CD4-positive, alpha-beta T cell treated with Interferon alpha-2 for 1 hour (primary cell): ENCODE measurements at places on chromosomes 5 and 9.

DNA sequence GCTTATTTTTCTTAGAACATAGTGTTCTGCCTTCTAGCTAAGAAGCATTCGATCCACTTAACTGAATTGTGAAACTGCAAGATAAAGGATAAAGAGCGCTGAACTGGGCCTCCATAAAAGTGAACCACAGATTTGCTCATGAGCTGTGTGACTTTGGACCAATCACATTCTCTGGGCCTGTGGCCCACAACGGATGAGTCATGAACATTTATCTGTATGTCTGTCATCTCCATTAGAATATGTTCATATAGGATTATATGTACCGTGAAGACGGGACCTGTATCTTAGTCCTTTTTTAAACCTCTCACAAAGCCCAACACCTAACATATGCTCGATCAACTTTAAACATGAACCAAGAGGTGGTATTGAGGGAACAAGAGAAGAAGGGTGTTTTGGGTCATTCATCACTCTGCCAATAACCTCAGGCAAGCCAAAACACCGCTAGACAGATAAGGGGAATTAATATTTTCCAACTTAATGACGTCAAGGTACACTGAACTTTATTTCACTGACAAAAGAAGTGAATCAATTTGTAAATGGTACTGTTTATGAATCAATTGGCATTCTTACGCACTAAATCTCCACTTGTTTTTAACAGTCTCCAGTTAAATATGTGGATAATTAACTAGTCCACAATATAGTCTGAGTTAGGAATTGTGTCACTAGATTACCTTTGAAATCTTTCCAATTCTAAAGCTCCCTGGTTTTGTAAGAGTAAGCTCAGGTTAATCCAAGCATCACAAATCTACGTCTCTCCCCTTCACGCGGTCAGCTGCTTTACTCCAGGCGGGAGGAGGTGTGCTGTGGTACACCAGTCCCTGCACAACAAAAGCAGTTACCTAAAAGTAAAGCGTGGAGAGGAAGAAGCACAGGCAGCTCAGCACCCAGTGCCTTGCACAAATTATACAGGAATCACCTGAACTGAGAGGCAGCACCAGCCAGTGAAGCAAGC is 1.6 kb downstream of the TMEM245 start:
- peak; percentile 63 for DNase-seq

- no peak for DNase-seq
Observed at GRCh38 chr5:117318528-117318927, 743.9 kb upstream of the SEMA6A start.

DNA sequence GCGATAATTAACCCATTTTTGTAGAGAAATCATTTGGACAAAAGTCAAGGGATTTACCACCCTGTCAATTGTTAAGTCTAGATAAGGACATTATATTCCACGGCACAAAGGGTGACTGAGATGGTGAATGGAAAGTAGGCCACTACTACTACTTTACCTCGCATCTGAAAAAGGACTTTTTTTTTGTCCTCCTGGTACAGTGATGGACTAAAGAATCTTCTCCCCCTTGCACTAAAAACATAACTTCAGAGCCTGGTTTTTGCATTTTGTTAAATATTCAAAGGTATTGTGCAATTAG is 147.5 kb downstream of the EBF1 start:
- DNase-seq = no peak

- DNase-seq = no peak
Observed at GRCh38 chr9:34398875-34399274, 22.2 kb upstream of the MYORG start.

DNA sequence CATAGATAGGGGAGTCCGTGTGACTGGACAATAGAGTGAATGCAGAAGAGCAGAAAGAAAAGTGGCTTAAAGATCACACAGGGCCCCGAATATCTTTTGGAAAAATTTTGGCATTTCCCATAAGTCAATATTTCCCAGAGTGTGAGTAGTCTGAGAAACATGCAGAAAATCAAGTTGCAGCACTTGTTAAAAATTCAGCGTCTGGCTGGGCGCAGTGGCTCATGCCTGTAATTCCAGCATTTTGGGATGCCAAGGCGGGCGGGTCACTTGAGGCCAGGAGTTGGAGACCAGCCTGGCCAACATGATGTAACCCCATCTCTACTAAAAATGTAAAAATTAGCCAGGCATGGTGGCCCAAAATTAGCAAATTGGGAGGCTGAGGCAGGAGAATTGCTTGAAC is 227.0 kb downstream of the DRD1 start:
- DNase-seq = no peak

DNA sequence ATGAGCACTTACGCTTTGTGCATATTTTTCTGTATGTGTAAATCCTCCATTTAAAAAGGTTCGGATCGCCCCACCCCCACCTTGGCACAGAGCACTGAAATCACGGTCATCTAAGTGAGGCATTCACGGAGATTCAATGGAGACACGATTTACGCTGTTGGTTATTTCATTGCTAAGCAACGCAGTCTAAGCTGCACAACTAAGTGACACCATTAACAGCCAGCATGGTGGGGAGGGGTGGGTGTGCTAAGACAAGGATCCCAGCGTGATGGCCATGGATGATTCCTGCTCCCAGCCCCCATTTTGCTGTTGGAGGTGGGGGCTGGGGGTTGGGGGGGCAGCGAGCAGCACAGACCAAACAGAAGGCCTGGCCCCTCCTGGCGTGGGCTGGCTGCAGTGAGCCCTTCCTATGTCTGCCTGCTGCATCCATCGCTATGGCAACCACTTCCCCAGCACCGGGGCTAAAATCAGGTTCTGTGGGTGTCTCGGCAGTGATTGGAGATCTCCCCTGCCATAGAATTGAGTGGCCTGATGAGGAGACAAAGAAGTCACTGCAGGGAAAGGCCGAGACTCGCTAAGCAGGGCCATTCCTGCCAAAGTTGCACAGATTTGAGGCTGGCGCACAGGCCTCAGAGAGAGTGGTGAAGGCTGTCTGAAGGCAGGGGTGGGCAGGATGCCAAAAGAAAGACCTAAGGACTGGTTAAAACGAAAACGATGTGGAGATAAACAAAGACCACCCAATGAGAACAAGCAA is 14.3 kb upstream of the MARCHF6 start:
- no peak for DNase-seq

GRCh38 chr5:6831678-6832671 is 118.7 kb downstream of the TENT4A start:
- no peak for DNase-seq

DNA sequence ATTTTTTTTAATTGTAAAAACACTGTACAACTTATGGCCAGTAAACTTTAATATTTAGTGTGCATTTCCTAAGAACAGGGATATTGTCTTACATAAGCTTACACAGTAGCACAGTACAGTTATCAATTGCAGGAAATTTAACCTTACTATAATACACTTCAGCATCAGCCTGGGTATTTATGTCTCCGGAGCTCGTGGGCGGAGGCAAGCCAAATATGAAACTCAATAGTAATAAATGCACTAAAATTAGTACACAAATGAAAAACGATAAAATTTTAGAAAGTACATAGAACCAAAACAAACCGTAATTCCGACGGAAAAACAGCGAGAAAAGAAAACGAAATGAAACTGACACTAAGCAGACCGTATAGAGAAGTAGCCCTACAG is 91.2 kb downstream of the ANXA2R start:
- no peak for DNase-seq

DNA sequence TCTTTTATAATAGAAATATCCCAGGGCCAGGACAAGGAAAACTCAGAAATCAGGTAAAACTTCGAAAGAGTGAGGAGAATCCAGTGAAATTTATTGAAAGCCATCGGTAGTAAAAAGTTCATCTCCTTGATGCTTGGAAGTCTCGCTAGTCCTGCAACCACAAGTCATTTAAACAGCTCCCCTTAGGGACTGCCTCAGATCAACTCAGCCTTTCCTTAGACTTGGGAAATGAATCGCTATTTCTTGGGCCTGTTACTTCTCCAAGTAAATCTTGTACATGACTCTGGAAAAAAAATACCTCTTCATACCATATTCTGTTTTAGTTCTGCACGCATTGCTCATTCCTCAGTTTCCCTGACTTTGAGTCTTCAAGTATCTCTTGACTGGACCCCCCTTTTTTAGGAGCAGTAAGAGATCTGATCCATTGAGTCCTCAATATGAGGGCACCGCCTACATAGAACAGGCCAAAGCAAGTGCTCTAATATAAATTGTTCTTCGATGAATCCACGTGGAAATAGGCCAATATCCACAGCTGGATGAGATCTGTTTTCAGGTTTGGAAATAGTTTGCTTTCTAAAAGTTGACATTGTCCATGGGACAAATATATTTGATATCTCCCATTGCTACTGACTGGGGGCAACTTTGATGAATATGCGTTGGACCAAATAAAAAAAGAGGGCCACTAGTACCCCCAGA is 114.2 kb downstream of the PRDM6 start:
- no peak for DNase-seq

DNA sequence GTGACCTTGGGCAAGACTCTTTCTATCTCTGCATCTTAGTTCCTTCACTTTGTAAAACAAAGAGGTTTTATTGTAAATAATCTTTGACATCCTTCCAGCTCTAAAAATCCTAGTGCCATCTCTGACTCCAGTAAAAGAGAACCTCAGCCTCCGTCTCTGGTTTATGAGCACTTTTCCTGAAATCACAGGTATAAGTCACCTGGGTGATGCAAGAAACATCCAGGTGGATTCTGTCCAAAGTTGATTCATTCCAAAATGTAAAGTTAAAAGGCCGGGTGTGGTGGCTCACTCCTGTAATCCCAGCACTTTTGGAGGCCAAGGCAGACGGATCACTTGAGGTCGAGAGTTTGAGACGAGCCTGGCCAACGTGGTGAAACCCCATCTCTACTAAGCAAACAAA is 21.1 kb upstream of the UBAP2 start:
- DNase-seq = no peak

DNA sequence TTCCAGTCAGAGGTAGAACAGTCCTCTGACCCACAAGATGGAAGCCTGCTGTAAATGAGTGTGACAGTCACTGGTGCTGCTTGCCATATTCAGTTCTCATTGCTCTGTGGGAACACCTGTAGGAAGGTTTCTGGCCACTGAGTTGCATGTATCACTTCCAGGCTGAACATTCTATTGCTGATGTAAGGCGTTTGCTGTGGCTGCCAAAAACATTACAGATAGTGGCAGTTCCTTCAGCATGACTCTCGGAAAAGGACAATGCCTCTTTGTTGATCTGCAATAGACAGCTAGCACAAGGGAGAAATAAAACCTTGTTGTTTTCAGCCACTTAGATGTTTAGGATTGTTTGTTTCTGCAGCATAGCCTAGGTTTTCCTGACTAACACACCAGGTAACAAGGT is 217.2 kb downstream of the AGTPBP1 start:
- no peak for DNase-seq

DNA sequence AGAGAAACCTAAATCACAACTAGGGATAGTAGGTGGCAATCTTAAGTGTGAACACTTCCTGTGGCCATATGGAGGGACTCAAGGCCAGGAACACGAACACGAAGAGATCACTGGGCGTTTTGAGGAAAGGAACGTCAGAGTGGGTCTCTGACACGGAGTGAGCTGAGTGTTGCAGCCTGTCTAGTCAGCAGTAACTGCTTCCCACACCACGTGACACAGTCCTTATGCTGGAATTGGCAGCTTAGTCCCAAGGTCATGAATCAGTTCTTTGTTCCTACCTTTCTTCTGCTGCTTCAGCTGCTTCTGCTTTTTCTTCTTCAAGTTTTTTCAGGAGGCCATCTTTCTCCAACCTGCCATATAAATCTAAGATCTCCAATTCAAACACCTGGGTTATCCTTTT is 18.2 kb downstream of the SPACA9 start:
- no peak for DNase-seq

DNA sequence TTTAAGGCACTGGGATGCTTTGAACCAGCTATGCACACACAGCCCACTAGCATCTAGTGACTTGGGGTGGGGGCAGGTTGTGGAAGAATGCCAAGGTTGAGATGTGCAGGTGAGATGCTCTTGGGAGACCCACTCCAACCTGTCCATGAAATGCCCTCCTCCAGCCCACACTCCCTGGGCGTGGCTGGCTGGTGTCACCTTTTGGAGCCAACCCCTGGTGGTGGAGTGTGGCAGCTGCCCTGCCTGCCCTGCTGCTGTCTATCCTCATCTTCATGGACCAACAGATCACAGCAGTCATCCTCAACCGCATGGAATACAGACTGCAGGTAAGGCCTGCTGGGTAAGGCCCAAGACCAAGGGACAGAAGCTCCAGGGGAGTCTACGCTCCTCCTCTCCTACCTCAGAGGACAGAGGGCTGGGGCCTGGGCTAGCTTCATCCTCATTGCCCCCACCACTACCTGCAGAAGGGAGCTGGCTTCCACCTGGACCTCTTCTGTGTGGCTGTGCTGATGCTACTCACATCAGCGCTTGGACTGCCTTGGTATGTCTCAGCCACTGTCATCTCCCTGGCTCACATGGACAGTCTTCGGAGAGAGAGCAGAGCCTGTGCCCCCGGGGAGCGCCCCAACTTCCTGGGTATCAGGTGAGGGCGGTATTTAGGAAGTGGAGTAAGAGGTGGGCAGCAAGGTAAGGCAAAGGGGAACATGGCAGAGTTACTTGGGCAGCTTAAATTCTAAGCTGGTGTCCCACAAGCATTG is 7.4 kb downstream of the SLC4A9 start:
- DNase-seq = no peak
